ENCODE measurements at places on chromosomes 13 and 19.
A peak's percentile ranks its signal among the peaks of the same experiment; 100 is the strongest.

DNA sequence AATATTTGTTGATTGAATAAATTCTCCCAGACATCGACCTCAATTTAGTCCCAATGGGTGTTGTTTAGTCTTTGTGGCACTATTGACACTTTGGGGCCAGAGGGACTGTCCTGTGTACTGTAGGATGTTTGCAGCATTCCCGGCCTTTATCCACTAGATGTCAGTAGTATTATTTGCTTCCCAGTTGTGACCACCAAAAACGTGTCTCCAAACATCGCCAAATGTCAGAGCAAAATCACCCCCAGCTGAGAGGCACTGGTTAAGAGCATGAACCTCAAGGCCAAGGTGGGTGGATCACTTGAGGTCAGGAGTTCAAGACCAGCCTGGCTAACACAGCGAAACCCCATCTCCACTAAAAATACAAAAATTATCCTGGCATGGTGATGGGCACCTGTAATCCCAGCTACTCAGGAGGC is 15.4 kb downstream of the NLRP12 start:
- DNase-seq: no peak

DNA sequence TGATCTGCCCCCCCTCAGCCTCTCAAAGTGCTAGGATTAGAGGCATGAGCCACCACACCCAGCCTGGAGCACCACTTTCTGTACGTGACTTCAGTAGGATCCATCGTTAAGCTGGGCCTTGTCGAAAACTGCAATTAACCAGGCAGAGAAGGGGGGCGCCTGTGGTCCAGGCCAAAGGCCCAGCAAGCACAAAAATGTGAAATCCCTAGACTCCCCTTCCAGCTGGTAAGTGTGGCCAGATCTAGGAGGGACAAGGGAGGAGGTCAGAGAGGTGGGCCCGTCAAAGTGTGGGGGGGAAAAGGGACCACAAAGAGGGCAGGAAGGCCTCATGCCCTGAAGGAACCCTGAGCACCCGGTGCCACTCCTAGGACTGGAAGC is 13.8 kb downstream of the DDX39A start:
- no peak for DNase-seq

- peak; percentile 99 for DNase-seq
These were observed at the start of gene GPR108 for GRCh38 chr19:6737284-6737872. Gene GPR108 (minus strand): TSS chr19:6737580. CDS start chr19:6737576, 4 bp downstream.

- no peak for DNase-seq
These were observed 297.6 kb downstream of the SLITRK6 start for GRCh38 chr13:85501616-85502015.

DNA sequence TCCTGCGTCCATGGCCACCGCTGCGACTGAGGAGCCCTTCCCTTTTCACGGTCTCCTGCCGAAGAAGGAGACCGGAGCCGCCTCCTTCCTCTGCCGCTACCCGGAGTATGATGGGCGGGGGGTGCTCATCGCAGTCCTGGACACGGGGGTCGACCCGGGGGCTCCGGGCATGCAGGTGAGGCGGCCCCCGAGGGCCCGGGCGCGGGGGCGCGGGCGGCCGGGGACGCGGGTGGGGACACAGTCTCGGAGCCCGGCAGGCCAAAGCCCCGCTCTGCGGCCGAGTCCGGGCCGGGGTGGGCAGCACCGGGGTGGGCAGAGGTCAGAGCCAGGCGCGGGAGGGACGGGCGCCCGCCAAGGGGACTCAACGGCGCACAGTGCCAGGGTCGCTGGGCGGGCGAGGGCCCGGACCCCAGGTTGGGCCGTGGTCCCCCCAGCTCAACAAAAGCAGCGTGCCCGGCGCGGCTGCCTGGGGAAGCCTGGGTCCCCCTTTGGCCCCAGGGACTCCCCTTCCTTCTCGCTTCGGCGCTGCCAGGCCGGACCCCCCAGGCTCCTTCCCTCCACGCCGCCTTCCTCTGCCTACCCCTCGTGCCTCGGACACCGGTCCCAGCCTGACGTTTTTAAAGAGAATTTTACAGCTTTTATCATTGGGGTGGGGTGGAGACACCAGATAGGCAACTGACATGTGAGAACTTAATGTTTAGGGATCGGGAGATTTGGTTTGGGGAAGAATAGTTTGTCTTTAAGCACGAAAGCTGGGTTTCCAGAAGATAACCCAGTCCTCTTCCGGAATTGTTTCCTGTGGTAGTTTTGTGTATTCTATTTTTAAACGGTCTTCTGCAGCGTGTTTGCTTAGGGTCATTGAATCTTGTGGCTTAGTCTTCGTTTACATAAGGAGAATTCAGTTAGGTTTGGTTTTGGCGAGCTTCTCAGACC is 509 bp downstream of the TPP2 start:
- no peak for DNase-seq

DNA sequence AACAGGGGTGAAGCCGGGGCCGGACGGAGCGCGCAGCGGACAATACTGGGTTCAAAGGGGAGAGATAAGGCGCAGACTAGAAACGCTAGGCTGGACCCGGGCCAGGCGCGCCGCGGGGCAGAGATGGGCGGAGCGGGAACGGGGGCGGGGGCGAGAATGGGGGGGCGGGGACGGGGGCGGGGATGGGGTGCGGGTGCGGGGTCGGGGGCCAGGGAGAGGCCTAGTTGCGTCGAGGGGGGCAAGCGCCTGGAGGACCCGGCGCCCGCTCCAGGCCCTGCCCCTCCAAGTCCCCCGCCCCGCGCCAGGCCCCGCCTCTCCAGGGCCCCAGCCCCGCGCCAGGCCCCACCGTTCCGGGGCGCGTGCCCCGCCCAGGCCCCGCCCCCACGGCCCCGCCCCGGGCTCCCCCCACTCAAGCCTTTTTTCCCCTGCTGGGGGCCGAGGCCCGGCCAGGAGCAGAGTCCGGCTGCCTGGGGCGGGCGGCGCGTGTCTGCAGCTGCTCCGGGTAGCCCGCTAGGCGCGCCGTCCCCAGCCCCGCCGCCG is at the start of gene CERS4:
Gene CERS4, plus strand, starts transcription at position 449 of the 540 bp plus-strand sequence. CDS start 41,707 bp downstream, outside the sequence.
- DNase-seq: peak; percentile 78

DNA sequence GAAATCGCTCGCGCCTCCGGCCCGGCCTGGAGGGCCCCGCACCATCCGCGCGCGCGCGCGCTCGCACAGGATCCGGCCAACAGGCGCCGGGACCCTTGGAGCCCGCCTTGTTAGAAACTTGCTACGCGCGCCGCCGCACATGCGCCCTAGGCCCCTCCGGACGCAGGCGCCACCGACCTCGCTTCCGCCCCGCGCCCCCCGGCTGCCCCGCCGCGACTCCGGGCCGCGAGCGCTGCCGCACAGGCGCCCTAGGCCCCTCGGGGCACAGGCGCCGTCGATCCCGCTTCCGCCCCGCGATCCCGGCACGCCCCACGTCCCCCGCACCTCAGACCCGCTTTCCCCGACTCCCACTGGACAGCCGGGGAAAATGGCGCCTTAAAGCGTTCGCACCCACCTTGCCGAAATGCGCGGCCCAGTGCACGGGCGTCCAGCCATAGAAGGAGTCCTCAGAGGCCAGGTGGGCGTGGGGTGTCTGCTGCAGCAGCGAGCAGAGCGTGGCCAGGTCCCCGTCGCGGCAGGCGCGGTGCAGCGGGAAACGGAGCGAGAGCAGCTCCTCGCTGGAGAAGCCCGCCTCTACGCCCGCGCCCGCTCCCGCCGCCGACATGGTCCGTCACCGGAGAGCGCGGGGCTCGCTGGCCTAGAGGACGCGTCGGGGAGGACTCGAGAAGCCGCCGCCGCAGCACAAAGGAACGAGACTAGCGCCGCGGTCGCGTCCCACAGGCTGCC is 375 bp downstream of the ANKRD10 start:
- DNase-seq: peak; percentile 91

DNA sequence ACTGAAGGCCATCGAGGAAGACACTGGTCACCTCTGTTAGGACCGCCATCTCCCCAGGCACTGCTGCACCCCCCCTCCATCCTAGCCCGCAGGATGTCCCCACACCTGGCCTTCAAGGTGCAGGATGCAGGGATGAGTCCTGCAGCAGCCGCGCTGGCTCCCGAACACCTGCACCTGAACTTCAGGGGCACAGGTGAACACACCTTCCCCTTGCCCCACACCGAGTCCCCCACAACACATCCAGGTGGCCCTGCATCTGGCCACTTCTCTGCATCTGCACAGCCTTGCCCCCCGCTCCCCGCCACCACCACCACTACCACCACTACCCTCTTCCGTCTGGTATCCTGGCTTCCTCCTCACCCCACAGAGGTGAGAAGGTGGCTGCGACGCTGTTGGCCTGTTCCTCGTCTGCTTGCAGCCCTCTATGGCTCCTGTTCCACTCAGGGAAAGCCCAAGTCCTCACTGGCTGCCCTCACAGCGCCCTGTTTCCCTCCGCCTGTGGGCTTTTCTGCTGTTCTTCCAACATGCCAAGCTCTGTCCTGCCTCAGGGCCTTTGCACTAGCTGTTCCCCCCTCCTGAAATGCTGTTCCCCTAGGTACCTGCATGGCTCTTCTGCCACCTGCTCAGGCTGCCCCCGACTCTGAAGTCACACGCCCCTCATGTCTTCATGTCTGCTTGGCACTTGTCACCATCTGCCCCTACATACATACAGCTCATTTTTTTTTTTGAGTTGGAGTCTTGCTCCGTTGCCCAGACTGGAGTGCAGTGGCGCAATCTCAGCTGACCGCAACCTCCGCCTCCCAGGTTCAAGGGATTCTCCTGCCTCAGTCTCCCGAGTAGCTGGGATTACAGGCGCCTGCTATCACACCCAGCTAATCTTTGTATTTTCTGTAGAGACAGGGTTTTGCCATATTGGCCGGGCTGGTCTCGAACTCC is 1.4 kb upstream of the CERS1 start:
- DNase-seq: no peak

DNA sequence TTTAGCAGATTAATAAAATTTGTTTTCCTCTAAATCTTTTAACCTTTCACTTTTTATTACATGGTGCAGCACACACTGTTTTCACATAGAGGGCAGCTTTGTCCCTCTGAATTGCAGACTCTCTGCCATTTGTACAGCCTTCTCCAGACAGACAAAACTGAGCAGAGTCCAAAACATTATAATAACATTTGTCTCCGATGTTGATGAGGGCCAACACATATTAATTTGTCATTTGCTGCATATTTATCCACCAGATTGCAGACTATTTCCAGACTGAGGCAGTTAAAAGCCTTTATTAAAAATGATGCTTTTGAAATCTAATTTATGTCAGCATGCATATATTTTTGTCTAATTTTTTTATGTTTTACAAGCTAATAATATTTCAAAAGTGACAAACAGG is 1251.9 kb upstream of the SLC10A2 start:
- DNase-seq: peak; percentile 11

- no peak for DNase-seq
These were observed 68.9 kb upstream of the GPR183 start for GRCh38 chr13:99376132-99376531.

GRCh38 chr19:32269831-32270230 is 75.6 kb upstream of the ZNF507 start:
- no peak for DNase-seq

DNA sequence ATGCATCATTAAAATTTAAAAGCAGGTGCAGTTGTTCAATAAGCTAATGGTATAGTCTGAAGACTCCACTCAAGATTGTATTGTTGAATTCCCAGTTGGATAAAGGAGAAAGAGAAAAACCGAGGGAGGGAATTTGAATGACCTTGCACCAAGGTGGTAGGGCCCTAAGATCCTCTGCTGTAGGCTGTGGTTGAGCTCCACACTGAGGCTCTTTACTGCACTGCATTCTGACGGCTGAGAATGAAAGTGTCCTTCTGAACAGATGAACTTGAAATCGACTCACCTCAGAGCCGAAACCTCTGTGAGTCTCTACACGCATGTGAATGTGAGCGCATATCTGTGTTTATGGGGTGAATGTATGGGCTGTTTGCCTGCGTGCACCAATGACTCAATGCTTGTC is 388.9 kb upstream of the DACH1 start:
- no peak for DNase-seq

- no peak for DNase-seq
These were observed 2.5 kb downstream of the PRTN3 start for GRCh38 chr19:843180-843835.

DNA sequence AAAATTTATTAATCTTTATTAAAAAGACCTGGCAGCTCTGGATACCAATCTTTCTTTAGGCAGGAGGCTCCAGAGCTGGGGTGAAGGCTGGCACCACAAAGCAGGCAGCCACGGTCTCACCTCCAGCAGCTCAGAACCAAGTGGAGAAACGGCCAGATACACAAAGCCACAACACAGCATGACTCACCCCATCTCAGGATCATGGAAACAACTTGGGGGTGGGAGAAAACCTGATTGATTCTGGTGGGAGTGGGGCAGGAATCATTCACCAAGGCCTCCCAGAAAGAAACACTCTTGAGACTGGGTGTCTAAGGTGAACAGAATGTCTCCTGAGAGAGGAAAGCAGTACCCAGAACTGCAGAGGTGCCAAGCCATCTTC is 64.2 kb downstream of the CRYL1 start:
- DNase-seq: no peak

GRCh38 chr19:14694641-14695266 is 4.9 kb downstream of the ZNF333 start:
- no peak for DNase-seq

DNA sequence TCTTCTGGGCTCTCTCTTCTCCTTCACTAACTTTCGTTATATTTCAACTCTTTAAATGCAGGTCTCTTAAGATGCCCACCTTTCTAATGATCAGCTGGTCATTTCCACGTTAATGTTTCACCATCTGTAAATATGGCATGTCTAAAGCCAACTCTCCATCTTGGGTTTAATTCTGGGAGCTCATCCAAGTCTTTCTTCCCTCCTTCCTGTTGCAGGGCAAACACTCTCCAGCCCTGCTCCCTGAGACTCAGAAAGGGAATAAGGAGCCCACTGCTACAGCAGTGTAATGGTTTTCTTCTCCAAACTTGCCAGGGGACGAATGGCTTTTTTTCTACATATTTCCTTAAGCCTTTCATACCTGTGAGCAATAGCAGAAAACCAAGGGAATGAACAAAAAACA is 73.3 kb upstream of the SOX1 start:
- DNase-seq: no peak

DNA sequence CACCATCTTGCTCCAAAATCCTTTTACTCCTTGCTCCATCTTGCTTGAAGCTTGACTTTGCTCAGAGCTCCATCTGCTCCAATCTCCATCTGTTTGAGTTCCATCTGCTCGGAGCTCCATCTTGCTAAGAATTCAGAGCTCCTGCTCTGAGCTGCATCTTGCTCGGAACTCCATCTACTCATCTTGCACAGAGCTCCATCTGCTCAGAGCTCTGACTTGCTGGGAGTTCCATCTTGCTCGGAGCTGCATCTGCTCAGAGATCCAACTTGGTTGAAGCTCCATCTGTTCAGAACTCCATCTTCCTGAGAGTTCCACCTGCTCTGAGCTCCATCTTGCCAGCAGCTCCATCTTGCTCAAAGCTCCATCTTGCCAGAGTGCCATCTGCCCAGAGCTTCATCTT is 80.6 kb upstream of the ZNF98 start:
- no peak for DNase-seq

Data from NCI-H1105 (cell line).